GM04504 (cell line): ENCODE measurements at places on chromosomes 16 and 17.

DNA sequence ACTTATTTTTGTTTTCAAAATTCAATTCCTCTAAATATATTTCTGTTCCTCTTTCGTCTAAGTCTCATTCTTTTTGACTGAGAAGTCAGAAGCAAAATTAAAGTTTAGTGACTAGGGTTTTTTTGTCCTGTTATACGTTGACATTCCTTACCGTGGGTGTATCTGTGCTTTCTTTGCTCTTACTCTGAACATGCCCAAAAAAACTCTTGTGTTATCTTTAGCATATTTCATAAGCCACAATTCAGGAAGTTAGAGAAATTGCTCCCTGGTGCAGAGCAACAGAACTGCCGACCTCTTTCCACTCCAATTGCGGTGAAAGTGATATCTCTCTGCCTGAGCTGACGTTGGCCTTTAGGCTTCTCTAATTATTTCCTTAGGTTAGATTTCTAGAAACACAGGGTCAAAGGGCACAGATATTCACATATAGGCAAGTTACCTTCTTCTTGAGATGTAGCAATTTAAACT lies 65.7 kb downstream of the CENPV start:
- DNase-seq: no peak

DNA sequence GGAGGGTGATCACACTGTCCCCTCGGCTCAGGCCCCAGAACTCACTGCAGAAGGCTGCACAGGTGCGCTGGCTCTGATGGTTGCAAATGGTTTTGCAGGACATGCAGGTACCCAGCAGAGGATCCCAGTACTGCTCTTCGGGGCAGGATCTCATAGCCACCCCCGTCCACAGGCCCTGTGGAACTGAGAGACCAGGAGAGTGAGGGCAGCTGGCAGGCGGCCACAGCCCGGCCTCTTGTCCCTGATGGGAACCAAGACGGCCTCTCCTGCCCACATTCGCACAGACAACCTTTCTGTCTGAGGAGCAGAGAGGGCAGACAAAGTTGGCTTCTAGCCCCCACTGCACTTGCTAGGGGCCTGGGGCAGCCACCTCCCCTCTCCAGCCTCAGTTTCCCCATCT lies 19.5 kb downstream of the TNFRSF13B start:
- no peak for DNase-seq

DNA sequence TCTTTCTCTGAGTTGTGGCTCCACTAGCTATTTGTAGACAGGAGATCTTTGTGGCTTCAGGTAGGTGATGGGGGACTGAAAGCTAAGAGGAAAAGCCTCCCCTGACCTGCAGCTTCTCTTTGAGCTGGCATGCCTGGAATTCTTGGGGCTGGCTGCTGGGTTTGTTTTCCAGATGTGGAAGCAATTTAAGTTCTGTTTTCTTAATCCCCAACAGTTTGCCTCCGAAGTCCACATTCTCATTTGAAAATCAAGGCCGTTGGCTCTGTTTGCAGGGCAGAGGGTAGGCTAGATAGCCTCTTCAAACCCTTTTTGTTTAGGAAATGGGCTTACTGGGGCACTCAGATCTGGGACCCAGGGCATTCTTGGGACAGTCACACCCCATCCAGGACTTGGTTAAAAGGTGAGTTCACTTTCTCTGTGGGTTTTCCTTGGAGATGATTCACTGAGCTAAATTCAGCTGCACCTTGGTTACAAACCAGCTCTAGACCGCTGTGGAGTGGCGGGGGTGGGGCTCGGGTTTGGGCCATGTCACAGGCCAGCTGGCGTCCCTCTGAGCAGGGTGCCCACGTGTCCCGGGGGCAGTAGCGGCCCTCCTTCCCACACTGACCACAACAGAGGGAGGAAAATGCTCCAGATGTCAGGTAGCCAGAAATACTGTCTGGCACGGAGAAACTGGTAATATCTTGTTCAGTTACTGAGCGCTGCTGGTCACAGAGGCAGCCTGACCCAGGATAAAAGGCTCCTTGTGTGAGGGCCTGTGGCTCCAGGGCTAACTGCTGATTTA lies 108.5 kb downstream of the RAB11FIP4 start:
- DNase-seq: no peak

- DNase-seq: no peak
Observed at GRCh38 chr16:32116080-32116479, 137.0 kb upstream of the TP53TG3D start.

- no peak for DNase-seq
Observed at GRCh38 chr16:79006206-79006605, 594.3 kb downstream of the MAF start.

DNA sequence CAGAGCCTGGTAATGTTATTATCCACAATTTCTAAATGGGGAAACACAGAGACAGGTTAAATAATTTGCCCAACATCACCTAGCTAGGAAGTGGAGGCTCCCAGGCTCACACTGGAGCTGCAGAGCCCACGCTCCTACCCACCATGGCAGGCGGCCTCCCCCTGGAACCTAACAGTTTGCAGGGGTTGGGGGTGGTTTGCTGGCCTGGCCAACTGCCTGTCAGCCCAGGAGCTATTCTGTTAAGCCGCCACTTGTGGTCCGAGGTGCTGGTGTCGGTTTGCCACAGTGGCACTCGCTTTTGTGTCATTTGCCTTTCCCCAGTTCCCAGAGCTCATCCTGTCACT lies 3.6 kb downstream of the PRCD start:
- no peak for DNase-seq

GRCh38 chr17:19275457-19276127 lies 38.4 kb downstream of the EPN2 start:
- no peak for DNase-seq

GRCh38 chr17:3724378-3725077 lies 825 bp downstream of the HASPIN start:
- no peak for DNase-seq

GRCh38 chr17:68133346-68134045 lies 98.0 kb downstream of the KPNA2 start:
- DNase-seq: no peak

DNA sequence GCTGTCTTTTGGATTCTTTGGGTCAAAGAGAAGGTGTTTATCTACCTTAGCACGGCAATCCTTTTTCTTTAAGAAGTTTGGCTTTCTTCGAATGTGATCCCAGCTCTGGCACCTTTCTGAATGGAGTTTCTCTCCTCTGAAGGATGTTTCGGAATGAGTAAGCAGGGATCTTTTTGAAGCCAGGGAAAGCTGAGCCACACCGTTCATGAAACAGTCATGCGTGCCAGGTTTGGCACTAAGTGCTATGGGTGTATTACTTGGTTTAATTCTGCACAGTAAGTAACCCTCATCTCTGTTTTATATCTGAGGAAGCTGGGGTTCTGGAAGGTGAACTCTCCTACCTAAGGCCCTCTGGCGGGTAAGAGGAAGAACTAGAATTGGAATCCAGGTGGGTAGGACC lies 234.5 kb downstream of the NTN1 start:
- DNase-seq: no peak

DNA sequence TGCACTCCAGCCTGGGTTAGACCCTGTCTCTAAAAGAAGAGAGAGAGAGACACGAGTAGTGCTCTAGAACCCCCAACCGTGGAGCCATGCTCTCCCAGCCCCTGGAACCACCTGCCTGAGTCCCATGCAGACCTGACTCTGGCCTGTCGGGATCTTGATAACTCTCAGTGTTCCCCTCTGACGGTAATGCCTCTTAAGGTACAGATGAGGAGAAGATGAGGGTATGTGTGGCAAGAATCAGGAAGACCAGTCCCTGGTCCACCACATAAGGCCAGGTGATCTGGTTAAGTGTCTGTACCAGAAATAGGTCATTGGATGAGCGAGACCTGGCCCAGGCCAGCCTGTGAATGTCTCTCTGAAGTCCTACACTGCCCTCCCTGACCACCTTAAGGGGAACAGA lies 18.4 kb downstream of the OSBPL7 start:
- no peak for DNase-seq

- no peak for DNase-seq
Observed at GRCh38 chr17:27958708-27959381, 65.7 kb upstream of the LYRM9 start.

- no peak for DNase-seq
Observed at GRCh38 chr17:48047113-48047740, 932 bp upstream of the NFE2L1 start.

GRCh38 chr17:82247182-82247823 lies 18.5 kb downstream of the SLC16A3 start:
- DNase-seq: no peak

DNA sequence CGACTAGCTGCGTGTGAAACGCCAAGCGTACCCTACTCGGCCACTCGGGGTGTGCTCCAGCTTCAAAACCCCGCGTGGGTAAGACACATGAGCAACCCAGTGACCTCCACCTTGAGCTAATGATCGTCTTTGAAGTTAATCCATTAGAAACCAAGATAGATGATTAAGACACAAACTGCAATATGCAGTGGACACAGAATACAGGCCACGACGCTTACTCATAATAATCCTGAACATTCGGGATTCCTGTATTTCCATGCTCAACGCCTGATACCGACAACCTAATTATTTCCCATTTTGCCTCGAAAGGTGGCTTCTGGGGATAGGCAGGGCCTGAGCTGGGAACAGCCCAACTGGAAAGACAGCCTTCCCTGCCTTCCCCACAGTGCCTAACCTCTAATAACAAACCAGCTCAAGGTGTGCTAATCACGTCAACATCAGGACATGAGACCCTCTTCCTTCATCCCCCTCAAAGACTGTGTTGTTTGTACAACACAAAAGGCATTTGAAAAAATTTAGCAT lies 504 bp upstream of the COPRS start:
- DNase-seq: no peak

- no peak for DNase-seq
Observed at GRCh38 chr17:45722161-45722560, 62.0 kb upstream of the CRHR1 start.

- no peak for DNase-seq
Observed at GRCh38 chr16:80387318-80387921, 153.4 kb upstream of the DYNLRB2 start.

- no peak for DNase-seq
Observed at GRCh38 chr17:38619937-38620550, 14.3 kb upstream of the SRCIN1 start.

DNA sequence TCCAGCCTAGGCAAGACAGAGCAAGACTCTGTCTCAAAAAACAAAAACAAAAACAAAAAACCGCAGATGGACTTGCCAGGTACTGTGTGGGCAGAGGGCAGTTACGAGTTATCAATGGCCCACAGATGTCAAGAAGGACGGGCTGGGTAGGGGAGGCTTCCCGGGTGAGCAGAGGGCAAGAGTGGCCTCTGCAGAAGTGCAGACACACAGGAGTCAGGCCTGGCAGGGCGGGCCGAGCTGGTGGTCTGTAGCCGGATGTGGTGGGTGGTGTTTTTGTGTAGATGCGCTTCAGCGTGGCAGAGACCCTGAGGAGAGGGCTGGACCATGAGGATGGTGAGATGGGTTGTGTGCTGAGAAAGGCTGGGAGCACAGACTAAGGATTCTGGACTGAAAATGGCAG lies 44.9 kb upstream of the KDM6B start:
- DNase-seq: no peak

- DNase-seq: no peak
Observed at GRCh38 chr17:55601874-55602364, 90.7 kb upstream of the SMIM36 start.

DNA sequence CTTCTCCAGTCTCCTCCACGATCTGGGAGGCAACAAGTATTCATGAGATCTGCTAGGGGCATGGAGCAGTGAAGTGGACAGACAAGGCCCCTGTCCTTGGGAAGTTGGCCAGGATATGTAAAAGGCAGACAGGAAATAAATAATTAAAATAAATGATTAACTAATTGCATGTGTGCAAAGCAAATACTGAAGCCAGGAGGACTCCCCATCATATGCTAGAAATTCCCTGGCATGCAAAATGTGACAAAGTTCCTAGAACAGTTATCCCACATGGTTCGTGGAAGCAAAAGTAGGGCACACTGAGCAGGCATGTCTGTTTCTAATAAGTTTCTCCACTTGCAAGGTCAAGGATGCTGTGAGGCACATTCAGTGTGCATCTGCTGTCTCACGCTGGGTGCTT lies 86.8 kb downstream of the CDYL2 start:
- no peak for DNase-seq

DNA sequence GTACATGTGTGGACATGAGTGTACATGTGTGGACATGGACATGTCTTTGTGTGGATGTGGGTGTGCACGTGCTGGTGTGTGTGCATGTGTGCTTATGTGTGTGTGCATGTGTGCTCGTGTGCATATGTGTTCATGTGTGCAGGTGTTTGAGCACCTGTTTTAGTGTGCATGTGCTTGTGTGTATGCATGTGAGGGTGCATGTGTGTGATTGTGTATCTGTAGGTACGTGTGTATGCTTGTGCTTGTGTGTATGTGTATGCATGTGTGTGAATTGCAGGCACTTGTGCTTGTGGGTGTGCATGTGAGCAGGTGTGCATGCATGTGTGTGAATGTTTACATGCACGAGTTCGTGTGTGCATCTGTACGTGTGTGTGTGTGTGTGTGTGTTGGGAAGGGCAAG lies 300.6 kb upstream of the EEF2KMT start:
- DNase-seq: no peak

- no peak for DNase-seq
Observed at GRCh38 chr17:77579131-77579530, 379.4 kb upstream of the TNRC6C start.

- DNase-seq: no peak
Observed at GRCh38 chr16:19841184-19841583, 43.5 kb downstream of the GPRC5B start.

- no peak for DNase-seq
Observed at GRCh38 chr17:72426321-72426720, 305.5 kb downstream of the SOX9 start.

GRCh38 chr16:27149986-27150385 lies 53.3 kb upstream of the KDM8 start:
- no peak for DNase-seq

GRCh38 chr17:50841277-50841948 lies 6.0 kb downstream of the WFIKKN2 start:
- no peak for DNase-seq

DNA sequence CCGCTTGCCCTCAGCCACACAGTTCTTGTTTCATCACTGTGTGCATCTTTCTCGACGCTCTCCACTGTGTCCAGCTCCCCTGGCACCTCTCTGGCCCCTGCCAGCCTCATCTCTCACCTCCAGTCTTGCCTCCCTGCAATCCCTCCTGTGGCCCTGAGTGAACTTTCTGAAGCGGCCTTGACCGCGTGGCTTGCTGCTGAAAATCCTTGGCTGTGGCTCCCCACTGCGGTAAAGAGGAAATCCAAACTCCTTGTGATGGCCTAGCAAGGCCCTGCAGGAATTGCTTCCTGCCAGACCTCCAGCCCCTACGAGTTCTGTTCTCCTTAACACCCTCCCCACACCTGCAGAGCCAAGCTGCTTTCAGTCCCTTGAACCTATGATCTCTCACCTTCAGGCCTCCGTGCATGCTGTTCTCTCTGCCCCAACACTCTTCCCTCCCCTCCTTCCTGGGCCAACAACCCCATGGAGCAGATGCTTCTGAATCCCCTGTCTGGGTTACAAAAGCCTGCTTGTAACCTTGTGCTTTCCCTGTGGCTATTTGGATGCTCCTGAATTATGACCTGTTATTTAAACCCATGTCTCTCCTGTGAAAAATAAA lies 33.6 kb upstream of the BRD7 start:
- DNase-seq: no peak
